ENCODE measurements at places on chromosomes 5 and 9.

DNA sequence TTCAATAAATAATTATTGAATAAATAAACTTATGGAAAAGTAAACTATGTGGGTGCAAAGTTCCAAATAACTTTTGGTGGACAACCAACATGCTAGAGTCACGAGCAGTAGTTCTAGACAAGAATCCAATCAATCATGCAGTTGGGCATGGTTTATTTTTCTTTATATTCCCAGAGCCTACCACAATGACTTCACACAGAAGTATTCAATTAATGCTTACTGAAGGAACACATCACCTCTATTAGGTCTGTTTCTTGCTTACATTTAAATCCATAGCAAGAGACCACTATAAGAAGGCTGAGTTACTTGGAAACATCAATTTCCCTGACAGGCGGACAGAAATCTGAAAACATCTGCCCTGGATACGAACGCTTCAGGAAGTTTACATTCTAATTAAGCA, 214.2 kb downstream of the TMEM232 start:
- DNase-seq, result no peak

GRCh38 chr9:121868626-121869025, 217.2 kb downstream of the DAB2IP start:
- DNase-seq, result no peak

- DNase-seq, result no peak
Measured at GRCh38 chr9:120869726-120870125, 7.3 kb downstream of the PHF19 start.

DNA sequence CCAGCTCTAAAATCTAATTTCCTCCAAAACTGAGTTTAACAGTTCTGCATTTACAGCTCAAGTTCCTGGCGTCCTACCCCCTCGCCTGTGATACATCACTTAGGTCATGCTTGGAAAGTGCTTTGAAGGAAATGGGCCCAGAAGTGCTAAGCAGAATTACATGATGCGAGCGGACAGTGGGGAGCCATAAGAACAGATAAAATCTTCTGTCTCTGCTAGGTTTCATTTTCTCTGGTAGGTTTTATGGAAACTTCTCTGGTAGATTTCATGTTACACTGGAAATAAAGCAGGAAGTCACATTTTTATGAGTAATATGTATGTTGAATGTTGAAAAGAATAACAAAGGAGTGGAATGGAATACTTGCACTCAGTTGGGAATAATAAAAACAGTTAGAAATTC, 138.3 kb downstream of the ZDHHC21 start:
- no peak for DNase-seq

- no peak for DNase-seq
Measured at GRCh38 chr9:26229324-26230054, 551.2 kb upstream of the TUSC1 start.

GRCh38 chr5:166952048-166952447, 1339.4 kb upstream of the WWC1 start:
- no peak for DNase-seq

- no peak for DNase-seq
Measured at GRCh38 chr5:149125386-149125891, 15.9 kb upstream of the ABLIM3 start.

DNA sequence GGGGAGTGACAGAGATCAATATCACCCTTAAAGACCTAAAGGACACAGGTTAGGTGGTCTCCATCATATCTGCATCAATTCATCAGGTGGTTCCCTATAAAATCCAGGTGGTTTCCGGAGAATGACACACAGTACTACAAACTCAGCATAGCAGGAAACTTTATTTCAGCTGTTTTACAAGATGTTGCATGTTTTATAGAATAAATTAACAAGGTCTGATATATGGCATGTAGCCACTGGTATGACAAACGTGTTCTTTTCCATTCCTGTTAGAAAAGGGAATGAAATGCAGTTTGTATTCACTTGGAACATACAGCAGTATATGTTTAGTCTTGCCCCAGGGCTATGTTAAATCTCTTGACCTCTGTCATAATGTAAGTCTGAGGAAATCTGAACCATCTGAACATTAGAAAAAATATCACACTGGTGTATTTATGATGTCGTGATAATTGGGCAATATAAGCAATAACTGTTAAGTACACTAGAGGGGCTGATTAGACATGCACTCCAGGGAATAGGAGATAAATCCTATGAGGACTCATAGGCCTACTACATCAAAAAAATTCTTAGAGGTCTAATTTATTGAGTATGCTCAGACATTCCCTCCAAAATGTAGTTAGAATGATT, 42.2 kb upstream of the TNFSF8 start:
- no peak for DNase-seq

DNA sequence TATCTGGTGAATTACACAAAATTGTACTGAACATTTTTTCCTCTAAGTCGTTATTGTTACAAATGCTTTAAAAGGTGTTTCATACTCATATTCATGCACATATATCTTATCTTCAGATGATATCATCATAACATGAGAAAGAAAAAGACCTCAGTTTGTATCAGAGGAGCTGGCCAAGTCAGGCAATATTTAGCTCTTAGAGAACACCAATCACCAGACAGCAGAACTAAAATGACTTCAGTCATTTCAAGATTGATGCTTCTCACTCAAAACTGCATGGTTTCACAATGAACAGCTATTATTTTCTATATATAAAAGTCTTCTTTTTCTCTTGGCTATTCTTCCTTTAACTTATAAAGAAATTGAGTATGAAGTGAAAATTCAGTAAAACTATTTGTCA, 44.6 kb downstream of the TSSK1B start:
- DNase-seq, result no peak

- DNase-seq, result no peak
Measured at GRCh38 chr9:131477816-131478419, 24.8 kb upstream of the POMT1 start.

- no peak for DNase-seq
Measured at GRCh38 chr9:33517373-33517772, 6.7 kb upstream of the ANKRD18B start.

DNA sequence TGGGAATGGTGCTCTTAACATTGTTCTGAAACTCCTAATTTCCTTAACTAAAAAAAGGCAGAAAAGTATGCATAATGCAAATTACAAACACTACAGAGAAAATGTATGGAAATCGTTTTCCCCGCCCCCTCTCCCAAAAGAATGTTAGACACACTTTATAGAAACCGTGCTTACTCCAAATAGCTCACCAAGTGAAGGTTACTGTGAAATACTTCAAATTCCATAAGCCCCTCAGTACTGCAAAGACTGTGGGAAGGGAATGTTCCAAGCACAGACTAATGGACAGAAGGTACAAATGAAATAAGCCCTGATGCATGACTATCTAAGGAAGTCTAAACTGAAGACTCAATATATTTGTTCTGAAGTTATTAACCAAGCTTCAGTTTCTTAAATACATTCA, 12.5 kb downstream of the MAPKAP1 start:
- DNase-seq, result no peak

DNA sequence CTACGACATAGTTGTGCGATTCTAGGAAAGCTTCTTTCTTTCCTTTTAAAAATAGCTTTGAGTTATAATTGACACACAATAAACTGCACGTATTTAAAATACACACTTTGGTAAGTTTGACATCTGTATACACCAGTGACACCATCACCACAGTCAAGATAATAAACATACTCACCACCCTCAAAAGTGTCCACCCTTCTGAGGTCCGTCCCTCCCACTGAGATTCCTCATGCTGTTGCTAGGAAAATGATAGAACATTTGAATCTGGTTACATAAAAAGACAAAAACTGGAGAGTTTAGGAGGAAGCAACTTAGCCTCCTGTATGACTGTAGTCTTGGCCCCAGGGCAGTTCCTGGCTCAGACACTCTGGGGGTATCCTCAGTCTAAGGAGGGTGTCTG, 17.2 kb downstream of the S100Z start:
- DNase-seq, result no peak

GRCh38 chr9:105421154-105421553, 26.7 kb upstream of the FSD1L start:
- no peak for DNase-seq

GRCh38 chr5:1930501-1930879, 47.8 kb upstream of the IRX4 start:
- no peak for DNase-seq

GRCh38 chr5:176994460-176995121, 12.0 kb downstream of the UIMC1 start:
- no peak for DNase-seq

DNA sequence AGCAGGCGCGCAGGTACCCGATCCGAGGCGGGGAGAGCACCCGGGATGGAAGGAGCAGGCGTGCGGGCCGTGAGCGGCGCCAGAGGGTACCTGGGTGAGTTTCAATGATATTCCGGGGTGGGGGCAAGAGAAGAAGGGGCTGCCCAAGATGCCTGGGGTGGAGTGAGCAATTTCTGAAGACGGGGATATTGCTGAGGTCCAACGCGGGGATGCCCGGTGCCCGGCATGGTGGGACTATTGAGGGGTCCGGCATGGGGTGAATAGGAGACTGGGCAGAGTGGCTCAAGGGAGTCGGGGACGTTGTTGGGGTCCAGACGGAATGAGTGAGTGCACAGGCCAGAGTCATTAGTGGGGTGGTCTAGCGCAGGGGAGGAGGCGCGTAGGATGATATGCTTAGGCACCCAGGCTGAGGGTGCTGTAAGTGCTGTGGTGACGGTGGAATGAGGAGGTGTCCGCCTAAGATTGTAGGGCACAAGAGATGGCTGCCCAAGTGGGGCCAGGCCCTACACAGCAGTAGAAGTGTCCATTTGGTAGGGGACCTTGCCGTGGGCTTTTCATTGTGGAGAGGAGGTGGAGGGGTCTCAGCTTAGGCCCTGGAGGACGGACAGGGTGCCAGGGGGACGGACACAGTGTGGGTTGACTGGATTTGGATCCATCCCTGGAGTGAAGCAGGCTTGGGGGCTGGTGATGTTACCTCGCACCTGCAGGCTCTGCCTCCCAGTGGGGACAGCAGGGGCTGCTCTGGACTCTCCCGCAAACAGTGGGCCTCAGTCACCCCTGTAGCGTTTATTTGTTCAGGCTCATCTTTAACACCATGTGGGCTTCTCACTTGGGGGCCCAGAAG, 719 bp downstream of the MIGA2 start:
- DNase-seq, result no peak

- no peak for DNase-seq
Measured at GRCh38 chr5:124661317-124662141, 84.9 kb downstream of the ZNF608 start.

DNA sequence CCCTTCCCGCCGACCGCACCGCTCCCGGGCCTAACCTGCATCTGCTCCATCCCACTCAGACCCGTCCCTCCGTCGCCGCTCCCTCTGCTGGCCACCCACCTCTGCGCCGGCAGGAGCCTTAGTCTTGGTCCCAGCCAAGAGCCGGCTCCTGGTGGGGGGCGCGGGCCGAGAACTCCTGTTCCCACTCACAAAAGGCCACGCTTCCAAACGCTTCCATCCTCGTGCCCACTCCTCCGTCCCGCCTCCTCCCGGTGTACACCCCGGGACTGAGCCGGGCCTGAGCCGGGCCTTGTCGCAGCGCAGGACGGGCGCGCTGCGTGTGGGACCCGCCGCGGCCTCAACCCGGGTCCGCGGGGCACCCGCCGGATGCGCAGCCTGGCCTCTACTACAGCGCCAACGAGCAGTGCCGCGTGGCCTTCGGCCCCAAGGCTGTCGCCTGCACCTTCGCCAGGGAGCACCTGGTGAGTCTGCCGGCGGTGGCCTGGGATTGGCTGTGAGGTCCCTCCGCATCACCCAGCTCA, 7.5 kb downstream of the ADAMTS13 start:
- no peak for DNase-seq

- DNase-seq, result no peak
Measured at GRCh38 chr5:20359377-20359776, 371.4 kb upstream of the CDH18 start.

- DNase-seq, result no peak
Measured at GRCh38 chr9:97850746-97851445, 2.1 kb upstream of the FOXE1 start.

DNA sequence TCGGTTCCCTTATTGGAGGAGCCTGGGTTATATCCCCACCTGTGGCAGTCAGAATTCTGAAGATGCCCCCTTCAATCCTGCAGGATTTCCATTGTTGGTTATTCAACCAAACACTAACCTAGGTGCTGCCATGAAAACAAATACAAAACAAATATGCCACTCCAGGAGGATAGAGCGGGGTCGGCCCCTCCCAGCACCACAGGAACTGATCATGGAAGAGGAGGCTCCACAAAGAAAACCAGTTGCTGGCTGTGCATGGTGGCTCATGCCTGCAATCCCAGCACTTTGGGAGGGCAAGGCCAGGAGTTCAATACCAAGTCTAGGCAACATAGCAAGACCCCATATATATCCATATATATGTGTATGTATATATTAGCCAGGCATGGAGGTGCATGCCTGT, 13.2 kb upstream of the ADGRD2 start:
- no peak for DNase-seq

GRCh38 chr9:124011460-124012301, at the start of gene LHX2:
Gene LHX2, plus strand, starts transcription at chr9:124011768. Its CDS starts 581 bp downstream, at chr9:124012349.
- DNase-seq, result no peak

DNA sequence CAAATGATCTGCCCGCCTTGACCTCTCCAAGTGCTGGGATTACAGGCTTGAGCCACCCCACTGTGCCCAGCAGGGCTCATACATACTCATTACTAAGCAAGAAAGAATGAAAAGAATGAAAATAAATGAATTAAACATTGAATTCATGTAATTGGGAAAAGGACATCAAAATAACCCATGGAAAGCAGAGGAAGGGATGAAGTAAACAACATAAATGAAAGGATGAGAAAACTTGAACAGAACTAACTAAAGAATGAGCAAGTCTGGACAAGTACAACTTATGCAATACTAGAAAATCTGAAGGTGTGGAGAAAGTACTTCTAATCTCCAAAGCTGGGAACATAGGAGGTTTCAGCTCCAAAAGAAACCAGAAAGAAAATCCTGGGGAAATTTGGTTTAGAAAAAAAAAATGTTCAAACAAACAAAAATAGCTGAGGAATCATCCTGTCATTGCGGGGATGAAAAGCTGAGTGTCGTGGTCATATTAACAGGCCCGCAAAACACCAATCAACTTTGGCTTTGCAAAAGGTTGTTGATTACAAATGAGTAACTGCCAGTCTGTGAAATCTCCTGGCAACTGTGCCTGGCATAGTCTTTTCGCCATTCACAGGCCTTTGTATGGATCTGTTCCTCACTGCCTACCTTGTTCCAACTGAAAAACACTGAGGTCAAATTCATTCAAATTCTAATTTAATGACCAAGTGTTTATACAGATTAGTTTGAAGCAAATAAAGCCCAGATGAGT, 2.3 kb upstream of the AK3 start:
- no peak for DNase-seq

DNA sequence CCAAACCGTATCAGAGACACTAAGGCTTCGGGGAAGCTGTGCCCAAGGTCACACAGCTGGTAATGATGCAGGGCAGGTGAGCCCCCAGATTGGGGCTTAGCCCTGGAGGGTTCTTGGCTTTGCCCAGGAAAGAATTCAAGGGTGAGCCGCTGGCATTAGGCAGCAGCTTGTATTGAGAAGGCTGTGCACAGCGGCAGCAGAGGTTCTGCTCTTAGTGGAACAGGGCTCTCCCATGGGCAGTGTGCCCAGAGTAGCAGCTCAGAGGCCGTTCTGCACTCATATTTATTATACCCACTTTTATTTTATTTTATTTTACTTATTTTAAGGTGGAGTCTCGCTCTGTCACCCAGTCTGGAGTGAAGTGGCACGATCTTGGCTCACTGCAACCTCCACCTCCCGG, 85.8 kb upstream of the IER5L start:
- DNase-seq, result no peak

- DNase-seq, result no peak
Measured at GRCh38 chr9:89655990-89656657, 51.3 kb downstream of the GADD45G start.

- DNase-seq, result no peak
Measured at GRCh38 chr5:2259494-2260107, 376.9 kb upstream of the IRX4 start.
